Stomach (tissue), 19 donors: ENCODE measurements at places on chromosomes 4 and X. TPM values are rescaled to one million over a fixed set of nuclear protein-coding genes. Genes with fewer than 3 reads are reported as not detected.

- no peaks in the 10 kb centered on the region for H3K27me3 ChIP-seq
- DNase-seq: no peak
- H3K4me1 ChIP-seq: no peaks in the 10 kb centered on the region
- H3K27ac ChIP-seq: no peak overlapping the region
- no peak overlapping the region for H3K4me3 ChIP-seq
Observed at GRCh38 chr4:13190093-13190721, 293.9 kb downstream of the RAB28 start.

Gene GIMD1
- not detected for polyA plus RNA-seq

DNA sequence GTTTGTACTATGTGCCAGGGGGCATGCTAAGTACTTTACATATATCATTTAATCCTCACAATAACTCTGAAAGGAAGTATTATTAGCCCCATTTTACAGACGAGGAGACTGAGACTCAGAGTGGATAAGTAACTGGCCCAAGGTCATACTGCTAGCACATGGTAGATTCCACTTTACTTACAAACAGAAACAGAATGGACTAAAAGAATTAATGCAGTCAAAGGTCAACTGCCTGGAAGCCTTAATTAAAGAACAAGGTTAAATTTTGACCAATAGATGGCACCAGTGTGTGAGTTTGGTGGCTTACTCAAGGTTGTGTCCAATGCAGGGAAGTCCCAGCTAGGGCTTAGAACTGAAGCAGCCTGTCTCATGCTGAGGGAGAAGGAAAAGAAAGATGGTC, 4.7 kb downstream of the RIPPLY1 start:
- no peak overlapping the region for H3K4me3 ChIP-seq
- no peaks in the 10 kb centered on the region for H3K4me1 ChIP-seq
- H3K27ac ChIP-seq: no peak overlapping the region
- H3K27me3 ChIP-seq: peaks cover 20% of the 10 kb centered on the region

Gene KIF4A
- polyA plus RNA-seq: 0.31 TPM

- no peaks in the 10 kb centered on the region for H3K36me3 ChIP-seq
- no peak overlapping the region for H3K4me3 ChIP-seq
- H3K27me3 ChIP-seq: no peaks in the 10 kb centered on the region
- H3K27ac ChIP-seq: no peak overlapping the region
Observed at GRCh38 chr4:101198682-101199339, 148.5 kb downstream of the PPP3CA start.

- H3K27ac ChIP-seq: no peak overlapping the region
- no peak for DNase-seq
- H3K4me3 ChIP-seq: no peak overlapping the region
Observed at GRCh38 chrX:32448945-32449344, 762.4 kb downstream of the DMD start.
